WERI-Rb-1 (cell line): ENCODE measurements at places on chromosomes 1 and 21.

DNA sequence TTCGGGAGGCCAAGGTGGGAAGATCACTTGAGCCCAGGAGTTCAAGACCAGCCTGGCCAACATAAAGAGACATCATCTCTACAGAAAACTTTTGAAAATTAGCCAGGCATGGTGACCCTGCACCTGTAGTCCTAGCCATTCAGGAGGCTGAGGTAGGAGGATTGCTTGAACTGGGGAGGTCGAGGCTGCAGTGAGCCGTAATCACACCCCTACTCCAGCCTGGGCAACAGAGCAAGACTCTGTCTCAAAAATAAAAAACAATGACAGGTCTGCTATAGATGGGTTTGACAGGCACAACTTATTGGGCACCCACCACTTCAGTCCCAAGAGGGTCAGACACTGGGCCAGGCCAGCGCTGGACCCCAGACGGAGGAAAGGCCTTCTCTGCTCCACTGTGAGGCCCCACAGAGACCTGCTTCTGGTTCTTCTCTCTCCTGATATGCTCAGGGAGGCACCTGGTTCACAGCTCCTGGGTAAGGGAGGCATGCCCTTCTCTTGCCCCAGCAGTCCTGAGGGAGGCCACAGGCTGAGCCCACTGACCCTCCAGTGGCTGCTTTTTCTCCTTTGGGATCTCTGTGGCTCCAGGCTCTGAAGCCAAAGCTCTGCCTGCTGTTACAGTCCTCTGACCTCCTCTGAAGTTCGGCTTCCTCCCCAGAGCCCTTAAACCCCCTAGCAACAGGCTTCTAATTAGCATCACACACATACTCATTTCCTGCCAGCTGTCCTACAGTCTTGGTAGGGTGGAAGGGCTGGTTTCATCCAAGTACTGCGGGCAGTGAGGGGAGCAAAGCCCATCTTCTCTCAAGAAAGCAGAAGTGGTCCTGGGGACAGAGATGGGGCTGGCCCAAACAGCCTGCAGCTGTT is 14.4 kb downstream of the S100A16 start:
- peak; percentile 76 for DNase-seq

GRCh38 chr21:40640266-40640789 is 206.6 kb downstream of the DSCAM start:
- no peak for DNase-seq

DNA sequence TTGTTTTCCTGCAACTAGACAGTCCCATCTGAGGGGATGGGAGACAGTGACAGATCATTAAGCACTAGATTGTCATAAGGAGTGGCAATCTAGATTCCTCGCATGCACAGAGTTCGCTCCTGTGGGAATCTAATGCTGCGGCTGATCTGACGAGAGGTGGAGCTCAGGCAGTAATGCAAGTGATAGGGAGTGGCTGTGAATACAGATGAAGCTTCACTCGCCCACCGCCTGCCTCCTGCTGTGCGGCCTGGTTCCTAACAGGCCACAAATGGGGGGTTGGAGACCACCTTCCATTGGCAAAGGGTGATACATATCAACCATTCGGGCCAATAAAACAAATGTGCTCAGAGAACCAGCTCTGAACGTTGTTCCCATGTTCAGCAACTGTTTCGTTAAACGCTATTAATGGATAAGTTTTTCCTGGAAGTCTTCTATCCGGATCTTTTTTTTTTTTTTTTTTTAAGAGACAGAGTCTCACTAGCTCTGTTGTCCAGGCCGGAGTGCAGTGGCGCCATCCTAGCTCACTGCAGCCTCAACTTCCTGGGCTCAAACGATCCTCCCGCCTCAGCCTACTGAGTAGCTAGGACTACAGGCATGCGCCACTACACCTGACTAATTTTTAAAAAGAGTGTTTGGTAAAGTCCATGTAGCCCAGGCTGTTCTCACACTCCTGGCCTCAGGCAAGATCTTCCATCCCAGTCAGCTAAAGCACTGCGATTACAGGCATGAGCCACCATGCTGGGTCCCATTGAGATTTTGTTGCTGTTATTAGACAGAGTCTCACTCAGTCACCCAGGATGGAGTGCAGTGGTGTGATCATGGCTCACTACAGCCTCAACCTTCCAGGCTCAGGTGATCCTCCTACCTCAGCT is 8.7 kb upstream of the RSRP1 start:
- no peak for DNase-seq

GRCh38 chr1:171758011-171758410 is 16.1 kb upstream of the VAMP4 start:
- DNase-seq = no peak

GRCh38 chr1:104238991-104239390 is 489.3 kb downstream of the AMY1C start:
- DNase-seq = no peak

DNA sequence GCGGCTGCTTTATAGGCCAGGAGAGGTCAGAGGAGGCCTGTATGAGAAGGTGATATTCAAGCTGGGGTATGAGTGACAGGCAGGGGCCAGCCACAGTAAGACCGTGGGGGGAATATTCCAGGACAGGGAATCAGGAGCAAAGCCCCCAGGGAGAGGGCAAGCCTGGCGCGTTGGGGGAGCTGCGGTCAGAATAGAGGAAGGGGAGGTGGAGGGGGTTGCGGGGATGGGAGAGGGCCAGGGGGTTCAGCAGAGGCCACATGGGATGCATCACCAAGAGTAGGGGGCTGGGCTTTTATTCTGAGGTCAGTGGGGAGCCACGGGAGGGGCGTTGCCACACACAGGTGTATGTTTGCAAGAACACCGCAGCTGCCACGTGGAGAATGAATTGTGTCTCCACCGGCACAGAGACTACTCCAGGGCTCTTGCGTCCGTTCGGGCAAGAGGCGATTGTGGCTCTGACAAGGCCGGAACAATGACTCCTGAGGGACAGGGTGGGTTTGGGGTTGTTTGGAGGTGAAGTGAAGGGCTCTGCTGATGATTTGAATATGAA is 84.7 kb upstream of the VAMP3 start:
- DNase-seq = no peak
